Cerebellar nuclear complex (tissue), 1 donor: ENCODE measurements at places on chromosomes 12 and 14.

GRCh38 chr12:82800185-82800584 is 113.5 kb downstream of the TMTC2 start:
- DNase-seq: no peak

DNA sequence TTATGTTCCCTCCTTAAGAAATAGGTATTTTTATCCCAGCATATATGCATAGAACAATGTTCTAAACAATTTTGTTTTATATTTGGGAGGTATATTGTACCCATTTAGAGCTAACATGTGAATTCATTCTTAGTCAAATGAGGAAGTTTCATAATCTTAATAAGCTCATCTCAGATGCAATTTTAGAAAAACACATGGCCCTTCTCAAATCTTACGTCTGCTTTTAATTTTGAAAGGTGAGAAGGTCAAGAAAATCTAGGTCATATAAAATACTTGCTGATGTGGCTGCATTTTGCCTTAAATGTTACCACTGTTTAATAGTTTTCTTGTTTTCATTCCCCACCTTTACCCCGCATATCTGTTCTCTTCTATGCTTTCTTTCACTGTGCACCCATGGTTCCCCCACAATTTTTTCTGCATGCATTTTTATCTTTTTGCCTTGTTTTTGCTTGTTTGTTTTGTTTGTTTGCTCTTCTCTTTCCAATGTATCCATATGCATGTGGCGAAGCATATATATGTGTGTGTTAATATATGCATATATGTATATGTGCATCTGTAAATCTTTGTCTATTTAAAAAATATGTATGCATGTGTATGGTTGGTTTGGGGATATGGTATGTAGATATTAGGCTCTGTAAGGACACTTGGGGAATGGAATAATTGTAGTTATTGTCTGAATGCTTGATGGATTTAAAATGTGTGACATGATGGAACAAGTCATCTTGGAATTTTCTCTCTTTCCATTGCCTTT is 317.1 kb downstream of the BCAT1 start:
- DNase-seq: no peak

DNA sequence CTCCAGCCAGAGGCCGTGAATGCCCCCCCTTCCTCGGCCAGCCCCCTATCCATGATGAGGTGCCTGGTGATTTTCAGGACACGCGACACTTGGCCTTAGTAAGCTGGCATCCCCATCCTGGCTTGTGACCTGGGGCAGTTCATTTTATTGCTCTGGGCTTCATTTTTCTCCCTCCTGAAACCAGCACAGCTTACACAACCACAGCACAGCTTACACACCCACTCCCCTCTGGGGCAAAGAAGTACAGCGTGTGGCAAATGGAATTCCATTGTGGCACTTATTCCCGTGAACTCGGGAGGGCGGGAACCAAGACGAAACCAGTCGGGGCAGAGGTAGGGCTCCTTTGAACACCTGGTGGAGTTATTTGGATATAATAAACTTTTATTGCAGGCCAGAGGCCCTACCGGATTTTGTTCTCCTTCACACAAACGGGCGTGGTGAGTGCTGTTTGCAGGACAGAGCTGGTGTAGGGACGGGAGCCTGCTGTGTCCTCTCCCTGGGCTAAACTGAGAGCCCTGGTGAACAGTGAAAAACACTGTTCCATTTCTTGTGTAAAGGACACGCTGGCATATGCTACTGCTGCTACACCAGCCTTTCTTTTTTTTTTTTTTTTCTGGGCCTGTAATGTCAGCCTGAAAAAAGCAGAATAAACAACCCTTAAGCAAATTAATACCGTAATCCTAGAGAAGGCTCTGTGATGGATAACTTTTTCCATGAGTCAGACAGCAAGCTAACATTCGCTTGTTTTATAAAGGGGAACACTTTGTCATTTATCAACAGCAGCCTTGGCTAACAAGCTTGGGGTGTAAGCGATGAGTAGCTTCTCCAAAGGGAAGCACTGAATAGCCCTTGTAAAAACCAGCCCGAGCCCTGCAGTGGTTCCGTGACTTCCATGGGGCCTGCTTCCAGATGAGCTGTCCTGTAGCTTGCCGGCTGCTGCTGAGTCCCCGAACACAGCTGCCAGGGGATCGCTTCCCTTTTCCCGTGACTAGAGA is 29.3 kb downstream of the CD9 start:
- no peak for DNase-seq

DNA sequence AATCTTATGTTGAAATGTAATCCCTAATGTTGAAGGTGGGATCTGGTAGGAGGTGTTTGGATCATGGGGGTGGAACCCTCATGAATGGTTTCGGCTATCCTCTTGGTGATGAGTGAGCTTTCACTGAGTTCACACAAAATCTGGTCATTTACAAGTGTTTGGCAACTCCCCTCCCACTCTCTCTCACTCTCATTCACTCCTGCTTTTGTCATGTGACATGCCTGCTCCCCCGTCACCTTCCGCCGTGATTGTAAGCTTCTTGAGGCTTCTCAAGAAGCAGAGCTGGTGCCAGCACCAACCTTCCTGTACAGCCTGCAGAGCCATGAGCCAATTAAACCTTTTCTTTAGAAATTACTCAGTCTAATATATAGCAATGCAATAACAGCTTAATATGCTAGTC is 245.4 kb downstream of the BMP4 start:
- DNase-seq: no peak

GRCh38 chr14:34218881-34219280 is 243.2 kb downstream of the SPTSSA start:
- DNase-seq: no peak

DNA sequence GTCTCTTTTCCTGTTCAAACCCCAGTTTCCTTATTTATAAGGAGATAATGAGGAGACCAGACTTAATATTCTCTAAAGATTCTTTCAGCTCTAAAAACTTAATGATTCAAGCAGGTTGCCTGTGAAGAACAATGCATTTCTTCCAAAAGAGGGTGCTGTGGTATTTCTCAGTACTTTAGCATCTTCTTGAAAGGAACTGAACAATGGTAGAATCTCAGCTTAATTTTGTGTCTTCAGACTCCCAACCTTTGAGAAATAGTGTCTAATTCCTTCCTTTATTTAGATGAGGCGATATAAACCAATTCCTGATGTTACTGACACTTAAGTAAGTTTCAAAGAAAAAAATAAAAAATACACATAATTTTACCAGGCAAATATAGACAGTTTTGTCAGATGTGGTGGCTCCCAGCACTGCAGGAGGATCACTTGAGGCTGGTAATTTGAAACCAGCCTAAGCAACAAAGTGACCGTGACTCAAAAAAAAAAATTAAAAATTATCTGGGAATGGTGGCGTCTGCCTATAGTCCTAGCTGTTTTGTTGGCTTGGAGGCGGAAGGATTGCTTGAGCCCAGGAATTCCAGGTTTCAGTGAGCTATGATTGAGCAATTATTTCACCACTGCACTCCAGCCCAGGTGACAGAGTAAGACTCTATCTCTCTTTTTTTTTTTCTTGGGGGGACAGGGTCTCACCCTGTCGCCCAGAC is 76.9 kb upstream of the PSMA6 start:
- no peak for DNase-seq

- DNase-seq: no peak
Observed at GRCh38 chr12:129825316-129825715, 78.5 kb downstream of the TMEM132D start.

GRCh38 chr12:49627752-49628360 is 4.5 kb downstream of the PRPF40B start:
- no peak for DNase-seq

- no peak for DNase-seq
Observed at GRCh38 chr12:123141615-123142517, 9.0 kb downstream of the PITPNM2 start.

- no peak for DNase-seq
Observed at GRCh38 chr12:96711364-96711763, 195.7 kb upstream of the NEDD1 start.

- no peak for DNase-seq
Observed at GRCh38 chr14:99037777-99038430, 234.1 kb downstream of the BCL11B start.

DNA sequence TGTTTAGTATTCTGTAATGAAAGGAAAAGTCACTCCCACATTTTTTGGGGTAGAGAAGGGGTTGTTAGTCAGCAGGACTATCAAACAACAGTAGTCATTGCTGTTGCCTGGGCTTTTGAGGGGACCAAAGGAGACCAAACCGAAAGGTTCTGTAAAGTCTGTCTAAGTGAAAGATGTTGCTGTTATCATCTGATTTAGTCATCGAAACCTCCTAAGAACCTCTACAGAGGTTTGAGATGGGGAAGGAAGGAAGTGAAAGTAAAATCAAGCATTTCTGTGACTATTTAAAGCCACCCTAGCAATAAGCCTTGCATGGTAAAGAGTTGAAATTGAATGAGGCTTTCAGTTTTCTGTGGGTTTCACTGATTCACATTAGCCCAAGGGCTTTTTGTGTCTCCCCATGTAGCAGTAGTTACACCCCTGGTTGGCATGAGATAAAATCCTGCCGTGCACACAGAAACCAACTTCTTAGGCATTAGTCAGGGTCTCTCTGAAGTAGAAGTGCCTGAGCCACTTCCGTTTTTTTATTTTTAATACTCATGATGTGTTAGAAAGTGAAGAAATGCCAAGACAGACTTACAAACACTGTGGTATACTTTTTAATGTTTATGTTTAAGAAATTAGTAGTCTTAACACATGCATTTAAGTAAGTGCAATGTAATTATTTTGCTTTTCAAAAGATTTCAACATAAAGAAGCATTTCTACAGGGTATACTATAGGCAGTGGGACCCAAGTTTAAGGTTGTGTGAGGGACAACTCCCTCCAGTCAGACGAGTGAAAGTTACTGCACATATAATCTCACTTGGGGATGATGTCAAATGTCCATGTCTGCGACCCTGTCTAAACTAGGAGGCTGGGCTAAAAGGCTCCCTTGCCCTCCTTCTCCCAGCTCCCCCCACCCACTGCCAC is 50.4 kb downstream of the DYRK2 start:
- no peak for DNase-seq

GRCh38 chr12:49161092-49161795 is 27.6 kb downstream of the TUBA1A start:
- DNase-seq: no peak

DNA sequence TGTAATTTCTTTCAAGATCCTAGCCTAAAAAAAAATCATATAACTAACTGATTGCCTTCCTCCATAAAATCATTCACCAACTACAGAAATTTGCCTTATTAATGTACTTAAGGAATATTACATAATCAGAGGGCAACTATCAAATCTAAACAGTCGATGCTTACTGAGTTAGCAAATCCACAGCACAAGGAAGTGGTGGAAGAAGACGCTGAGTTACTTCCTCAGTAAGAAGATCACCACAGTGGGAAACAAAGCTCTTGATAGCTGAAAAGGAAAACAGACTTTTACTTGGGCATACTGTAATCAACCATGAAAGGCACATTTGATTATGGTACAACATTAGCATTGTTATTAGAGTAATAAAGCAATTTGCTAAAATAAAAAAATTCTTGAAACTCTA is 48.7 kb downstream of the HEATR5A start:
- DNase-seq: no peak

GRCh38 chr14:33837943-33838683 is 112.8 kb downstream of the EGLN3 start:
- DNase-seq: no peak

DNA sequence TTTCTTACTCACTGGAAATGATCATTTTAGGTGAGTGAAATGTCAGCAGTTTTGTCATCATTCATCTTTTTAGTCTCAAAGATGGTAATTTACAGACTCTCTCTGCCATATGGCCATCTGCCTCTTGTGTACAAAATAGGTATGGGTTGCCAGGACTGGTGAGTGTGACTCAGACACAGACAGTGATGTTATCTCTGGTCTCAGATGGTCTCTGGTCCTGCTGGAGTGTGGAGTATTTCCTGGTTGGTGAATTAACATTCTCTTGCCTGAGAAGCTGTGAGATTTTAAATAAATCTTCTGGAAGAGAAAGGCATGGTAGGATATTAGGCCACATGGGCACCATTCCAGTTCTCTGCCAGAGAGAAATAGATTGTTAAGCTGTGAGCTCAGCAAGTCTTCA is 207.0 kb downstream of the ATP23 start:
- no peak for DNase-seq

DNA sequence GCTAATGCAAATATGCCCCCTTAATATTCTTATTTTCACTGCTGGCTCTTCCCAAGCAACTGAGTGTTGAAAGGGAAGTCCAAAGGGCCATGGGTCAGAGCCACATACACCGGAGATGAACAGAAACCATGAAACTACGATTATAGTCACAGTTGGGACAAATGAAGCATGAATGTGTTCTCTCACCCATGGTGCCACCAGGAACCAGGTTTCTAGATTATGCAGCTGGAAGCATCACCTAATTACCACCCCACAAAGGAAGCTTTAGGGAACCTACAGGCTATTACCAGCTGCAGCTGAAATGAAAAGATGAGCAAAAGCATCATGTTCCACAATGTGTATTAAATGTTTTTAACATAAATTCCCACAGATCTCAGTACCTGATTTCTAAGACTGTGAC is 15.4 kb downstream of the TMTC1 start:
- no peak for DNase-seq

DNA sequence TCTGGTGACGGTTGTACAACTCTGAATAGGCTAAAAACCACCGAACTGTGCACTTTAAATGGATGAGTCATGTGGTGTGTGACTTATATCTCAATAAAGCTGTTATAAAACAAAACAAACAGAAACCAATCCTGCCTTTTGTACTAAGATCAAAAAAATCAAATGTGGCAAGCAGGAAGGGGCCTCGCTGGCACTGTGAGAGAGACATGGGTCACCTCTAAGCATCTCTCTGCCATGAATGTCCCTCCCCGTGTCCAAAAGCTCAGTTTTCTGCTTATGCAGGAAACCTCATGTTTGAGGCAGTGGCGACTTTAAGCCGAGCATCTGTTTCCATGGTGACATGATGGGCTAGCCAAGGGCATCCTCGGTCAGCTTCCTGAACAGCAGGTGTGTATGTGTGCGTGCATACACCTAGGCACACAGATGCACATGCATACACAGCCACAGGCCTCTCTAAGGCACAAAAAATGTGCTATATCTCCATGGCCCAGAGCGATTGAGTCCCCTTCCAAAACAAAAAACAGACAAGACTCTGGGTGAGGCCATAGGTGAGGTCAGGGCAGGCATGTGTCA is 44.4 kb downstream of the ARL6IP4 start:
- no peak for DNase-seq

- no peak for DNase-seq
Observed at GRCh38 chr14:43243168-43243567, 1263.9 kb downstream of the FSCB start.

DNA sequence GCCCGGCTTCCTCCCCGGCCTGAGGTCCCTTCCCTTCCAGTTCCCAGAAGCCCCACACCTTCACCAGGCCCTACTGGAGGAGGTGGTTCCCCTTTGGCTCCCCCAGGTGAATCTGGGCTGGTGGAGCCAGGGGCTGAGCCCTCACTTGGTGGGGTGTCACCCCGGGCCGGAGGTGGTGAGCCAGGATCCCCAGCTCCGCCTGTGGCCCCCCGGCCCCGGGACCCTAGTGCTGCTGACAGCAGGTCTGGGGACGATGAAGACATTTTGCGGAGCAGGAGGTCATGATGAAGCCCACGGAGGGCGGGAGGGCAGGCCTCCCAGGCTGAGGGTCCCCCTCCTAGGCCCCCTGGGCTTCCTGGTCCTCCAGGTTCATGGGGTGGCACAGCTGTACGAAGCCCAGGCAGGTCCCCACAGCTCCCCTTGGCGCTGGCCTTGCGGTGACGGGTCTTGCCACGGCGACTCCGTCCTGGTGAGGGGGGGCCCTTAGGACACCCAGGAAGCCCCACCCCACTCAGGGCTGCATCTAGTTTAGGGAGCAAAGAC is 16.6 kb downstream of the MAP3K12 start:
- DNase-seq: no peak
